ENCODE measurements at places on chromosomes 6 and 20. TPM values are rescaled to one million over a fixed set of nuclear protein-coding genes. Genes with fewer than 3 reads are reported as not detected.
A peak's percentile ranks its signal among the peaks of the same experiment; 100 is the strongest.

GRCh38 chr6:158817728-158818580, 1.2 kb downstream of the EZR start:
- peak; percentile 96 for DNase-seq
- H3K4me3 ChIP-seq: peak overlapping the region; percentile 76
- H3K27ac ChIP-seq: peak overlapping the region; percentile 95
- H3K27me3 ChIP-seq: no peaks in the 10 kb centered on the region
- no peaks in the 10 kb centered on the region for H3K36me3 ChIP-seq

DNA sequence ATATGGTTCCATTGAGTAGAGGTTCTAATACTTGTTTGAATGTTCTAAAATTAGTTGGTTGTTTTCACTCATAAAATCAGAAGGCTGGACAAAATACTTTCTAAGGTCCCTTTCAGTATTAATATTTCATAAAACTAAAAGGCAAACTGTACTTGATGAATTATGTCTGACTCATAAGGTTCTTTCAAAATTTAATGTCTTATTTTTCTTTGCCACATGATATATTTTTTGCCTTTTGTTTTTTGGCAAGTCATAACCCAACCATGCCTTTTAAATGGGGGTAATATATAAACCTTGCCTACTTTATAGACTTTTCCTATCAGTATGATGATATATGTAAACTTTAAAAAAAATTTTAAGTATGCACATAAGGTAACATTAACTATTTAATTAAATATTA, 244.7 kb downstream of the PTPRK start:
- DNase-seq: no peak
- H3K4me1 ChIP-seq: no peaks in the 10 kb centered on the region

DNA sequence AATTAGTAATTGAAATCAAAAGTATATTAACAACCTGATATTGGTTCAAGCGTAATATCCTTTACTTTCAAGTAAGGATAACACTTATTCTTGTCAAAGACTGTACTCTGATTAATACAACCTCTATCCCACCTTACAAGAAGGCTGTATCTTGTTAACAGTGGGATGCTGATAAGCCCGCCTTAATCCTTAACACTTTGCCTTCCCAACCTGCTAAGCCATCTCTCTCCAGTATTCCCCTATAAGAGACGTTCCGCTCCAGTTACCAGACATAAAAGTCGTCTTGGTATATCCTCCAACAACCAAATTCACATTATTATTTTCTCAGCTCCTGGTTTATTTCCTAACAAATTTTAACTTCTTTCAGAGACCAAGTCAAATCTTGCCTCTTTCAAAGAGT, 2.0 kb downstream of the BTBD9 start:
- H3K27me3 ChIP-seq: no peaks in the 10 kb centered on the region
- peaks cover 25% of the 10 kb centered on the region for H3K4me1 ChIP-seq
- no peak overlapping the region for H3K27ac ChIP-seq
- no peak overlapping the region for H3K4me3 ChIP-seq
- no peaks in the 10 kb centered on the region for H3K36me3 ChIP-seq
- no peak for DNase-seq

GRCh38 chr6:142355520-142356174, 53.8 kb downstream of the ADGRG6 start:
- H3K27me3 ChIP-seq: no peaks in the 10 kb centered on the region
- no peak overlapping the region for H3K27ac ChIP-seq
- DNase-seq: no peak
- no peaks in the 10 kb centered on the region for H3K36me3 ChIP-seq
- H3K4me1 ChIP-seq: no peaks in the 10 kb centered on the region
- H3K4me3 ChIP-seq: no peak overlapping the region

GRCh38 chr20:24503352-24503931, 34.0 kb downstream of the SYNDIG1 start:
- no peak for DNase-seq
- H3K27ac ChIP-seq: no peak overlapping the region
- H3K4me3 ChIP-seq: no peak overlapping the region
- no peaks in the 10 kb centered on the region for H3K36me3 ChIP-seq
- H3K4me1 ChIP-seq: no peaks in the 10 kb centered on the region

- H3K4me3 ChIP-seq: no peak overlapping the region
- no peak for DNase-seq
- no peaks in the 10 kb centered on the region for H3K36me3 ChIP-seq
- H3K27me3 ChIP-seq: no peaks in the 10 kb centered on the region
- H3K27ac ChIP-seq: no peak overlapping the region
- no peaks in the 10 kb centered on the region for H3K4me1 ChIP-seq
These were observed 453.2 kb downstream of the QKI start for GRCh38 chr6:163867518-163868292.

DNA sequence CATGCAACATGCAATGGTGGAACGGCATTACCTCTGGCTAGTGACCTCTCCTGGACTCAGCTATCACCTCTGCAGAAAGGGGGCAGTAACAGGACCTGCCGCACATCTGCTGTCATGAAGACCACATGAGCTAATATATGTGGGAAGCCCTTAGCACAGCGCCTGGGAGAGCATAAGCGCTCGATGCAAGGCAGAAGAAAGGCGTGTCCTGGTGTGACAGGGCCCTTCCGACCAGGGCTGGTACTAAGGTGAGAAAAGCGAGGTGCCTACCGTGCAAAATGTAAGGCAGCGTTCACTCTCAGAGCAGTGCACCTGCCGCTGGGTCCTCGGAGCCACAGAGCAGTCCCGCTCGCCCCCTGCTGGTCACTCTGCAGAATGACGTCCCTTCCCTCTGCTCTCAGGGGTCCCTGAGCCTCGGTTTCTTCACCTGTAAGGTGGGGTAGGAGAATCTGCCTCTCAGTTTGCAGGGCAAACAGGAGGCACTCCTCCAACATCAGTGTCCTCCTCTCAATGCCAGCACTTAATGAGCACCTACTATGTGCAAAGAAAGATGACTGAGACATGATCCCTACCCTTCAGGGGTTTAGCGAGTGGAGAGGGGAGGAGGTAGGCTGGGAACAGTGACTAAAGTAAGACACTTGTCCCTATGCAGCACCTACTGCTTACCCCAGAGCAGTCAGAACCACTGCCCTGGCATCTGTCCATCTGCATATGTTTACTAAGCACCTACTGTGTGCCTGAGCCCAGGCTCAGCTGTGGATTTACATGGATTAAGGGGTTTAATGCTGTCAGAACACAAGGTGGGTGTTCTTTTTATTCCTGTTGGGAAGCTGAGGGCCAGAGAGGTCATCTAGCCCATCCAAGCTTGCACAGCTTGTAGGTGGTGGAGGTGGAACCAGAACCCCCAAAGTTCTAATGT, 41.1 kb upstream of the PTGIS start:
- peaks cover 9% of the 10 kb centered on the region for H3K27me3 ChIP-seq
- no peak overlapping the region for H3K27ac ChIP-seq
- peak; percentile 93 for DNase-seq
- H3K36me3 ChIP-seq: no peaks in the 10 kb centered on the region

DNA sequence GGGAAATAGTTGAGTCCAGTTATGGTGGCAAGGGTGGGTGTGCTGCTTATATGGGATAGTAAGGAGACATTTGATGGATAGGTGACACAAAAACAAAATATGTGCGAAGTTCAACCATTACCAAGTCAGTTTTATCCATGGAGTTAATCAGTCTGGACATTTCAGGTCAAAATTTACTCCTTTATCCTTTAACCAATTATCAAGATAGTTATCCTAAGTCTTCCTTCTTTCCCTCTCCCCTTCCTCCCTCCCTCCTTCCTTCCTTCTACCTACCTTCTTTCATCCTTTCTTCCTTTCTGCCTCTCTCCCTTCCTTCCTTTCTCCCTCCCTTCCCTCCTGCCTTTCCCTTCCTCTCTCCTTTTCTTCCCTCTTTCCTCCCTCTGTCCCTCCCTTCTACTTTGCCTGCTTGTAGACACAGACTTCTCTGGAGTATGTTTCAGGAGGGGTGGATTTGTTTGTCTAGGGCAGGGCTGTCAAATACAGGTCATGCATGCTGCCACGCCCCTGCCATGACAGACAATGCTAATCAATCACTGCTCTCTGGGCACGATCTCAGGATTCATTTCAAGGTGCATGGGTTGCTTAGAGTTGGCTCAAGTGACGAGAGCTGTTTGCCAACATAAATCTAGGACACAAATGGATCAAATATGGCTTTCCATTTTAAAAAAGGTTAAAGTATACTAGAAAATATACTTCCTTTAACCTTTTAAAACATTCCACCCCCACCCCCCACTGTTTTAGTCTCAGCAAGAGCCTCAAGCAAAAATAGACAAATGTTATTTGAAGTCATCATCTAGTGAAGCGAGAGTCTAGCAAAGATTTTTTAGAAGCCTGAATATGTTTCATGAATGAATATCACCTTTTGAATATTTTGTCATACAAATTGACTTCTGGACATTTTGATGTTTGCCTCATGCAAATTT, 281.6 kb upstream of the CITED2 start:
- H3K27ac ChIP-seq: no peak overlapping the region
- H3K4me3 ChIP-seq: no peak overlapping the region
- H3K4me1 ChIP-seq: no peaks in the 10 kb centered on the region
- DNase-seq: no peak
- no peaks in the 10 kb centered on the region for H3K36me3 ChIP-seq
- H3K27me3 ChIP-seq: no peaks in the 10 kb centered on the region

- H3K36me3 ChIP-seq: no peaks in the 10 kb centered on the region
- no peak overlapping the region for H3K27ac ChIP-seq
- no peak for DNase-seq
These were observed 631.7 kb downstream of the TFAP2B start for GRCh38 chr6:51450248-51450957.

DNA sequence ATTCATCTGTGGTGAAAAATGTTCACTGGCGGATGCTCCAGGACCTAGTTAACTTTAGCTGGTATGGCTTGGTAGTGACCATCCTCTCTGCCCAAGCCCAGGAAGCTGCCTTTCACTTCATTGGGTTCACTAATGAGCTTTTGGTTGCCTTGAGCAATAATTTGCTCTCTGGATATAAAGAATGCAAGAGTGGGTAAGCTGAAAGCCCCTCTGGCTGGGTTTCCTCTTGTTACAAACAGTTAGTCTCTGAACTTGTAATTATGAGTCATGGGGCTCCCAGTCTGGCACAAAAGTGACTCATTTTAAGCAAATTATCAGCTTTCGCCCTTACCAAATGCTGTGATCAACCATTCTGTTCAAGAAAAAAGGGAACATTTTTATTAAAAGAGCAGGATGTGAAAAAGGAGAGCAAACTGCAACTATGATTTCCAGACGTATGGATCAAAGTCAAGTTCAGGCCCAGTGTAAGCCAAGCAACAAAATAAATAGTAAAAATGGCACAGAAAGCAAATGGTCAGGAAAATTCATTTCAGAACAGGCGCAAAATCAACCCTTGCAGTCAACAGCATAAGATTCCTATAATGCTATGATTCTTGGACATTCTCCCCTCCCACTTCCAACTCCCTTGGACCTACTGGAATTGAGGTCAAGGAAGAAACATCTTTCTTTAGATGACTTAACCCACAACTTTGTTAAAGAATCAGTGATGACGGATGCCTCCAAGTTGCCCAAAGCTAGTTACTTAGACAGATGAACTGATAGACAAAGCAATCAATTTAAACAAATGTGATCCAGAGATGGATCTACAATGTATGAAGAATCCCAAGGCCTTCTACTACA, 130.0 kb upstream of the KCNK16 start:
- no peaks in the 10 kb centered on the region for H3K36me3 ChIP-seq
- H3K4me1 ChIP-seq: no peaks in the 10 kb centered on the region
- no peak overlapping the region for H3K4me3 ChIP-seq

DNA sequence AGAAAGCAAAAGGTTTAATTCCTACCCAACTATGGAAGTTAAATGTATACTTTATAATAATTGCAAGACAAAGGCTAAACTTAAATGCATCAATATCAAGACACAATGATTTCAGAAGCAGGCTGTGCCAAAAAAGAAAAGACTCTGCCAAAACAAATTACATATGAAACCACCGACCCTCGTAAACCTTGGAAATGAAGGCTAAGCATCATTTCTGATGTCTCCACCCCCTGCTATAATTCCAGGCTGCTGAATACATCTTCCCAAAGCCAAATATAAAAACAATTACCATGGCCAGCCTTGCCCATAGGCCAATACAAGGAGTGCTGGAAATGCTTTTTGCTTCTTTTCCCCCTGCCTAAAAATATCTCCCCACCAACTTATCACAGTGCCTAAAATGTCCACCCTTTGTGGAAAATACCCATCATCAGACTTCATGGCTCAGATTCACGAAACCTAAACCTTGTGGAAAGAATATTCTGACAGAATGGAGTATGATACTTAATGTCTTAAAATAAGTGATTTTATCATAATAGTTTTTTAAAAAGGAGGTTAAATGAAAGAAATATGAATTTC, 37.4 kb downstream of the RCAN2 start:
- H3K4me1 ChIP-seq: no peaks in the 10 kb centered on the region
- DNase-seq: no peak
- no peak overlapping the region for H3K27ac ChIP-seq

DNA sequence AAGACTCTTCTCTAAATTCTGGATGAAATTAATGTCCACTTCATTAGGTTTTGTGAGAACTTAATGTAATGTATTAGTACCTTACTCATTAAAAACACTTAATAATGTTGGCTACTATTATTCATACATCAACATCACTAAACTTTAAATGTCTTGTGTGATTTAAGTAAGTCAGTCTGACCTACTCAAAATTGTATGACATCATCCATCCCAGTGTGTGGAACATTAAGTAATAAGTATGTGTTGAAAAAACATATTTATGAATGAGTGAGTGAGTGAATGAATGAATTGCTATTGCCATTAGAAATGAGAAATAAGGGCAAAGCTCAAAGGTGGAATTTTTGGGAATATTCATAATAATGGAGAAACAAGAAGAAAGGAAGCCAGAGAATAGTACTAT, 285.8 kb downstream of the HTR1B start:
- H3K36me3 ChIP-seq: no peaks in the 10 kb centered on the region
- DNase-seq: no peak
- H3K27ac ChIP-seq: no peak overlapping the region
- H3K27me3 ChIP-seq: no peaks in the 10 kb centered on the region
- H3K4me3 ChIP-seq: no peak overlapping the region

GRCh38 chr6:169792306-169793015, 41.0 kb downstream of the ERMARD start:
- H3K27me3 ChIP-seq: no peaks in the 10 kb centered on the region
- no peak for DNase-seq
- no peak overlapping the region for H3K27ac ChIP-seq
- H3K4me3 ChIP-seq: no peak overlapping the region
- H3K36me3 ChIP-seq: no peaks in the 10 kb centered on the region

The MLN gene
- polyA plus RNA-seq: not detected

The PKIG gene
- polyA plus RNA-seq: 74.9 TPM

The ZNF311 gene
- polyA plus RNA-seq: 0.36 TPM

All from spleen (tissue), 13 donors.